ENCODE measurements at places on chromosomes 4 and X. TPM values are rescaled to one million over a fixed set of nuclear protein-coding genes. Genes with fewer than 3 reads are reported as not detected.

BMP3 gene
- not detected for total RNA-seq

KLHL13 gene
- total RNA-seq: 4.2 TPM

CXorf49 gene
- not detected for total RNA-seq

RPA4 gene
- 0.20 TPM for total RNA-seq

XAGE2 gene
- total RNA-seq: not detected

MAP7D2 gene
- total RNA-seq: 0.15 TPM

LPAR4 gene
- not detected for total RNA-seq

XPNPEP2 gene
- total RNA-seq: not detected

CLIC2 gene
- total RNA-seq: 0.89 TPM

MAGEA9B gene
- 0.47 TPM for total RNA-seq

TRAPPC11 gene
- total RNA-seq: 15.6 TPM

SPANXA1 gene
- not detected for total RNA-seq

BLTP1 gene
- total RNA-seq: 25.4 TPM

AKAP14 gene
- total RNA-seq: not detected

GJB1 gene
- not detected for total RNA-seq

SHISA3 gene
- total RNA-seq: not detected

EMCN gene
- not detected for total RNA-seq

FDCSP gene
- total RNA-seq: not detected

AFF1 gene
- 43.1 TPM for total RNA-seq

ARHGAP4 gene
- total RNA-seq: 67.4 TPM
